ENCODE measurements at places on chromosomes 2 and 18.

- no peak for DNase-seq
These were observed 107.8 kb downstream of the MBD2 start for GRCh38 chr18:54116541-54117257.

- no peak for DNase-seq
These were observed 187.3 kb downstream of the FAM210A start for GRCh38 chr18:13539050-13539449.

- no peak for DNase-seq
These were observed 17.0 kb downstream of the RNU4ATAC start for GRCh38 chr2:121547646-121548045.

GRCh38 chr2:635687-636621, 41.3 kb downstream of the TMEM18 start:
- DNase-seq = no peak

DNA sequence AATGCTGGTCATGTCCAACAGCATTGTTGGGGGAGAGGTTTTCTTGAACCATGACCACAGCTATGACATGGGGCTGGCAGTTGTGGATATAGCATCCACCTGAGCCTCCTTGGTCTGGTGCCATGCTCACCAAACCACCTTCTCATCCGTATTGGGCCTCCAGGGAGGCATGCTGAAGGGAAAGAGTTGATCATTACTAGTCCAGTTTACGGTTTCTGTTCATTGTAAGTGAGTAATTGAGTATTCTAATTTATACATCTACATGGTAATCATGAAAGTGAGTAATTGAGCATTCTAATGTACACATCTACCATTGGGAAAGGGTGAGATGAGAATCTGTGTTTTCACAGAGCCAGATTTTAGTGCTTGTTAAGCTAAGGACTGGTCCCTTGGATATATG, 6.8 kb downstream of the TMEM87B start:
- no peak for DNase-seq
